ENCODE measurements at places on chromosomes 3 and 15. TPM values are rescaled to one million over a fixed set of nuclear protein-coding genes. Genes with fewer than 3 reads are reported as not detected.

DNA sequence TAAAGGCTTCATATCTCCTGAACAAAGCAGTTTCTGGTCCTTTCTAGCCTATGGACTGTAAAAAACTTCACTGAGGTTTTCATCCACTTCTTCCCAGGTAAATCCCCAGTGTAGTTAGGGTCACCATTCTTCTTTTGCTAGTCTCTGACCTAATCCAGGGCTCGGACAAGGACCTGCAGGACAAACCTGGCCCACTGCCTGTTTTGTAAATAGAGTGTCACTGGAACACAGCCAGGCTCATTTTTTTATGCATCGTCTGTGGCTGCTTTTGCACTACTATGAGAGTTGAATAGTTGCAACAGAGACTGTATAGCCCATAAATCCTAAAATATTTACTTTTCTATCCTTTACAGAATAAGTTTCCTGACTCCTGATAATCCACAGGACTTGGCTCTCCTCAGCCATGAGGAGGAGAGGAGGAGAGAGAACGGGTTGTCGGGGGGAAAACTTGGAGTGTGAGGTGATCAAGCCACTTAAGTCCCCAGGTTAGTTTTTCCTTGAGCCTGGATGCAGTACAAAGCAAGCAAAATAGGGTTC is 29.0 kb downstream of the CCR3 start:
- H3K4me3 ChIP-seq = no peak overlapping the region
- no peaks in the 10 kb centered on the region for H3K36me3 ChIP-seq
- peaks cover 12% of the 10 kb centered on the region for H3K4me1 ChIP-seq
- H3K27ac ChIP-seq = no peak overlapping the region

DNA sequence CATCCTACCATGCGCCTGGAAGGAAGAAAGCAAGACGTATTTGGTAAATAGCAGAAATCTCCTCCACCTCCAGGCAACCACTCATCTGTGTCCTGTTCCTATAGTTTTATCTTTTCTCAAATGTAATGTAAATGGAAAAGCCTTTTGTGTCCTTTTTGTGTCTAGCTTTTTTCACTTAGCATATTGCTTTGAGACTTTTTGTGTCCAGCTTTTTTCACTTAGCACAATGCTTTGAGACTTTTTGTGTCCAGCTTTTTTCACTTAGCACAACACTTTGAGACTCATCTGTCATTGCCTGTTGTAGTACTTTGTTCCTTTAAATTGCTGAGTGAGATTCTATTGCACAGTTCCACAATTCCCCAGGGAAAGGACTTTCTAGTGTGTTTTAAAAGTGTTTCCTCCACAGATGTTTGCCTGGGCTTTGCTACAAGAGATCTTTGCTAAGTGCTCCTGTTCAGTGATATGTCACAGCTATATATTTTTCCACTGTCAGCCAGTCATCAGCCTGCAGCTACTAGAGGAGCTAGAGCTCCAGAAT is 27.9 kb upstream of the MUC13 start:
- H3K27me3 ChIP-seq = no peaks in the 10 kb centered on the region
- H3K36me3 ChIP-seq = no peaks in the 10 kb centered on the region
- no peak for DNase-seq
- peaks cover 8% of the 10 kb centered on the region for H3K4me1 ChIP-seq
- H3K27ac ChIP-seq = no peak overlapping the region
- H3K4me3 ChIP-seq = no peak overlapping the region

- DNase-seq = no peak
- H3K36me3 ChIP-seq = no peaks in the 10 kb centered on the region
Measured at GRCh38 chr3:70855149-70855548, 542.7 kb upstream of the MDFIC2 start.

- no peaks in the 10 kb centered on the region for H3K27me3 ChIP-seq
- H3K4me3 ChIP-seq = no peak overlapping the region
- no peaks in the 10 kb centered on the region for H3K36me3 ChIP-seq
Measured at GRCh38 chr3:100454677-100455076, 37.7 kb upstream of the TMEM45A start.

The PTX3 gene
- total RNA-seq = 0.18 TPM

- H3K4me3 ChIP-seq = no peak overlapping the region
- peaks cover 2% of the 10 kb centered on the region for H3K36me3 ChIP-seq
- H3K4me1 ChIP-seq = peaks cover 29% of the 10 kb centered on the region
- no peaks in the 10 kb centered on the region for H3K27me3 ChIP-seq
- no peak for DNase-seq
Measured at GRCh38 chr3:150721285-150722130, 17.8 kb upstream of the ERICH6 start.

DNA sequence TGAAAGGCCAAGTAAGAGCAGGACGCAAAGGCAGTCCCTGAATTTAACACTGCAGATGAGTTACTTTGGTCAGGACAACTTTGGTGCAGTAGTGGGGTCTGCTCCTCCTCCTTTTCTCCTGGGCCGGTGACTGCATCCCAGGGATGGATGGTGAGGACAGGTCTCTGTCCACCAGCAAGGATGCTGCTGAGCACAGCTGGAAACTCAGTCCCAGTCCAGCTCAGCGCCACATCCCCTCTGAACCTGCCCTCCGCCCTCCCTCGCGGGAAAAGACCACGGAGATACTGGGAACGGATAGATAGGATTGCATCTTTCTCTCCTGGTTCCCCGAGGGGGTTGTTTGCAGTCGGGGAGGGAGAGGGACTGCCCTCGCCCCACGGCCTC is 13.8 kb downstream of the GRAMD2A start:
- no peaks in the 10 kb centered on the region for H3K4me1 ChIP-seq
- no peaks in the 10 kb centered on the region for H3K36me3 ChIP-seq
- no peak for DNase-seq
- H3K27me3 ChIP-seq = peaks cover 30% of the 10 kb centered on the region
- no peak overlapping the region for H3K4me3 ChIP-seq
